ENCODE measurements at places on chromosomes 6 and 20.
A peak's percentile ranks its signal among the peaks of the same experiment; 100 is the strongest.

DNA sequence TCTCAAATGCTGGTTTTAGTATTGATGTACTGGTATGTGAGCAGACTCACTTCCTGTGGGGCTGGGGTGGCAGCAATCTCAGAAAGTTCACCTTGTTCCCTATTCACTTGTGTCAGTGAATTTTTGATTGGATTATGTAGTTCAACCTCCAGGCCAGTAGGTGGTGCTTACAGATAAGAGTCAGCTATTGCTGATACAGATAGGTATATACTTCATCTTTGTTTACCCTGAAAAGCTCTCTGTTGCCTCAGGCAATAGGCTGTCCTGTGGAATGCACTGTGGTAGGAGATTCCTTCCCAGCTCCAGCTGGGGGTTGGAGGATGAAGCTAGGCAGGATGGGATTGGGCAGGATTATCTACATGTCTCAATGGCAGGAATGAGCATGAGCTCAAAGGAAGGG is 851.2 kb upstream of the EYS start:
- no peak for DNase-seq

GRCh38 chr20:34979366-34980153 is 23.9 kb downstream of the MYH7B start:
- DNase-seq, result no peak

GRCh38 chr6:125507987-125508655 is 206.4 kb upstream of the HDDC2 start:
- DNase-seq, result peak; percentile 29

- no peak for DNase-seq
Measured at GRCh38 chr20:38191654-38192053, 26.6 kb upstream of the TGM2 start.
